ENCODE measurements at places on chromosomes 5 and 9.

DNA sequence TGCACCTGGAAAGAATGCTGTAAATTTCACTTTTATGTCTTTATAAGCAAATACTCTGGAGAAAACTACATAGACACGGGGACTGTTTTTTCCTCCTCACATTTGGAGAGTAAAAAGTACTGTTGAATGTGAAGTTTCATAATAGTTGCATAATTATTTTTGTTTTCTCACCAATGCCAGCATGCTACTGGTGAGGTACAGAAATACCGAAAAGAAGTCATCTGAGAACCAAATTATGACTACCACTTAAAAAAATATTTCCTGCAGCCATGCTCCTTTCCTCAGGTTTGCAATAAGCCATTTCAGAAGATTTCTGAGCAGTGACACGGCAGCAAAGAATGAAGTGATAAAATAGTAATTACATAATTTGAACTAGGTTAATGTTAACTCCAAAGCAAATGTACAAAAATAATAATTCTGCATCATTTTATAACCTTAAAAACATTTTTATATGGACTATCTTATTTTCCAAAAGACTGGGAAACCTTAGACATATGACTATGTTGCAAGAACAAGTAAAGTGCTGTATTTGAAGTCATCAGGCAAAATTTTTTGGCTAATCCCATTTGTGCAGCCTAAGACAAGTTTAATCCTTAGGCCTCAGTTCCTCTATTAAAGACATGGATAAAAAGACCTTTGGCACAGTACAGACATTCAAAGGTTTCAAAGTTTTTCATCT, 144.7 kb downstream of the PCSK1 start:
- DNase-seq, result no peak

- DNase-seq, result no peak
Observed at GRCh38 chr5:10310066-10310779, 2.5 kb upstream of the CMBL start.

GRCh38 chr5:56259002-56259511, 25.9 kb upstream of the ANKRD55 start:
- DNase-seq, result no peak

- no peak for DNase-seq
Observed at GRCh38 chr5:132000677-132001453, 10.6 kb downstream of the ACSL6 start.

DNA sequence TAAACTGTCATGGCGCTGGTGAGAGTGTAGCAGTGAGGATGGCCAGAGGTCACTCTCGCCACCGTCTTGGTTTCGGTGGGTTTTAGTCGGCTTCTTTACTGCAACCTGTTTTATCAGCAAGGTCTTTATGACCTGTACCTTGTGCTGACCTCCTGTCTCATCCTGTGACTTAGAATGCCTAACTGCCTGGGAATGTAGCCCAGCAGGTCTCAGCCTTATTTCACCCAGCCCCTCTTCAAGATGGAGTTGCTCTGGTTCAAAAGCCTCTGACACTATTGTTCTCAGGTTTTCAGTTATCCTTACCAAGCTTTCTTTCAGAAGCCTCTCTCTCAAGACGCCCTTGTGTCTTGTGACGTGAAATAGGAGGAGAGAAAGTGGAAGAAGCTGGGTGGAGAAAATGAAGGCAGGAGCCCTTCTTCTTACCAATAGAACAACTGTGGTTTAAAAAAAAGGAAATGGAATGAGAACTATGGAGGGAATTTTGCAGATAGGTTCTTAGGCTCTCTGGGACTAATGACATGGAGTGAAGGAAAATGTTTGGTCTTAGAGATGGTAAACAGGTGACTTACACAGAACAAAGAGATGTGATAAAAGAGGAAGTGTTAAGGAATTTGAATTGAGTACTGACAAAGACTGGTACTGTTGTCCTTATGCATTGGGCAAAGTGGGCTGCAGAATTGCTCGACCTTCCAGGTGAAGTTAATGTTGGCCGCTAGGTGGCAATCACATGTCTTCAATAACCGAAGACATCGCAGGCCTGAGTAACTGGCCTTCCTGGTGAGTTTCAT, 133.3 kb upstream of the RAI14 start:
- DNase-seq, result peak; percentile 60

DNA sequence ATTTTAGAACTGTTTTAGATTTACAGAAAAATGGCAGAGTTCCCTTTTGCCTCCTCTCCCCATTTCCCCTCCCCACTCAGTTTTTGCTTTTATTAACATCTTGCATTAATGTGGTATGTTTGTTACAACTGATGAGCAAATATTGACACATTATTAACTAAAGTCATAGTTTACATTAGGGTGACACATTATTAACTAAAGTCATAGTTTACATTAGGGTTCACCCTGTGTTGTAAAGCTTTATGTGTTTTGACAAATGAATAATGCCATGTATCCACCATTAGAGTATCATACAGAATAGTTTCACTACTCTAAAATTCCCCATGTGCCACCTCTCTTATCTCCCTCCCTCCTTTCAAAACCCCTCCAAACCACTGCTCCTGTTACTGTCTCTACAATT, 262.5 kb downstream of the NPR3 start:
- no peak for DNase-seq

DNA sequence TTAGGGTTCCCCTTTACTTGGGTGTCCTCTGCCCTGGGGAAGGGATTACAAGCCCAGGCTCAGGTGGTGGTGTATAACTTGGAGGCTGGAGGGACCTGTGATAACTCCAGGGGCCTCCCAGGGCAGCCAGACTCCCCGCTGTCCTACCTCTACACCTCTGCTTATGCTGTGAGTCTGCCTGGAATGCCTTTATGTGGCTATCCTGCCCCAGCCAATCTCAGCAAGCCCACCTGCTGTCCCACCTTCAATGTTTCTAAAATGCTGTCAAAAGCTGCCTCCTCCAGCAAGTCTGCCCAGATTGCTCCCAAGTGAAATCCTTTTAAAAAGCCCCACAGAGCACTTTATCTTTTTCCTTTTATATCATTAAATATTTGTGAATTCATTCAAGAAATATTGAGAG, 39.3 kb downstream of the DAB2IP start:
- no peak for DNase-seq

GRCh38 chr5:106860398-106861044, 810.2 kb downstream of the EFNA5 start:
- no peak for DNase-seq

DNA sequence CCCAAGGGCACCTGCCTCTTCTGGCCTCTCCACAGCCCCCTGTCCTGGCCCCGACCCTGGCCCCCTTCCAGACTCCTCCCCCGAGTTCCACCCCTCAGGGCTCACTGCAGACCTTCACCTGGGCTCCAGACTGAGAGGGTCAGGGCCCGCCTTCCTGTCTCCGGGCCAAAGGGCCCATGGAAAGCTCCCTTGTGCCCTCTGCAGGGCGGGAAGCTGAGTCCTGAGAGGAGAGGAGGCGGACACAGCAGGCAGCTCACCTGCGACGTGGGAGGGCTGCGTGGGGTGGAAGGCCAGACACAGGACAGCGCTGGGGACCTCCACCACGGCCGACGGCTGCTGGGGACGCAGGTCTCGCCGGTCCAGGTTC, 20.6 kb downstream of the DYNC2I2 start:
- no peak for DNase-seq

DNA sequence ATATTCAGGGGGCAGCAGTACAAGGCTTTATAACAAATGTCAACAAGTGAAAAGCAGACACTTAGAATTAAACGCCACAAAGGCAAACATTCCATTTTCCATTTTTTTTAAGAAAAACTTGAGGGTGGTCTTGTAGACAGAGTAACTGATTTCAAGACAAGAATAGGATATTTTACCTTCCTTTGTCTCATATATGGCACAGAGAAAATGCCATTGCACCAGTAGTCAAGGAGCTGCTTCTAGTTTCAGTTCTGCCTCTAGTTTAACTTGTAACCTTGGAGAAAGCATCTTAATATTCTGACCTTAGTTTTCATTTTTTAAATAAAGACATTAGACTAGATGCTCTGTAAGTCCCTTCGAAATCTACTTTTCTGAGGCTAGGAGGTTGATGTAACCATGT, 355.3 kb upstream of the KCNN2 start:
- DNase-seq, result no peak

GRCh38 chr5:172090976-172091547, 84.6 kb upstream of the FBXW11 start:
- DNase-seq, result no peak

GRCh38 chr5:139696894-139697658, 48.9 kb downstream of the CXXC5 start:
- DNase-seq, result no peak

DNA sequence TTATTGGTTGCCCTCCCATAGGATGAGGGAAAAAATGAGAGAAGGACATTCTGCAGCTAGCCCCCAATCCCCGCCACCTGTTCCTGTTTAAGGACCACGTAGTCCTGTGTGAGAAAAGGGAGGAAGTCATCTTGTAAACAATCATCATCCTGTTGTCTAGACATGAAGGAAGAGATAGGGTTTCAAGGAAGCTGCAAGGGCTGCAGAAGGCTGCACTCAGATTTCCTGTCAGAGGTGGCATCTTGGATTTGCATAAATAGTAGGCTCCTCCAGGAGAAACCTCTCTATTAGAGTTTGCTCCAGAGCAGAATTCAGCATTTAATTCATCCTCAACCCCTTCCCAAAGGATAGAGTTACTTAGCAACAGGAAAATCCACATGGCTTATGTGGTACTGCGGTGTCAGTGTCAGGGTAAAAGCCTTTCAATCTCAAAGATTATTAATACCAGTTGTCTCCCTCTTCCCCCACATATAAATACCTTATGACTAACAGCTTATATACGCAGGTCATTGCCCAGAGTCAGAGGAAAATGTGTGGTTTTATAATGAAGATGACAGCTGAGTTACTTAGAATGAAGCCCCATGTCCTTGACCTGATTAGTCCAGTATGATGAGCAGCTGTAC, 4.6 kb upstream of the DNAJC18 start:
- no peak for DNase-seq

DNA sequence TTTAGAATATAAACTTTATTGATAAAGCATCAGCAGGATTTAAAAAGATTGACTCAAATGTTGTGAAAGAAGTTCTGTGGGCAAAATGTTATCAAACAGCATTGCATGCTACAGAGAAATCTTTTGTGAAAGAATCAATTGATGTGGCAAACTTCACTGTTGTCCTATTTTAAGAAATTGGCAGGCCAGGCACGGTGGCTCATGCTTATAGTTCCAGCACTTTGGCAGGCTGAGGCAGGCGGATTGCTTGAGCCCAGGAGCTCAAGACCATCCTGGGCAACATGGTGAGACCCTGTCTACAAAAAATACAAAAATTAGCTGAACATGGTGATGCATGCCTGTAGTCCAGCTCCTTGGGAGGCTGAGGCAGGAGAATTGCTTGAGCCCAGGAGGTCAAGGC, 17.4 kb downstream of the ZBTB43 start:
- no peak for DNase-seq

DNA sequence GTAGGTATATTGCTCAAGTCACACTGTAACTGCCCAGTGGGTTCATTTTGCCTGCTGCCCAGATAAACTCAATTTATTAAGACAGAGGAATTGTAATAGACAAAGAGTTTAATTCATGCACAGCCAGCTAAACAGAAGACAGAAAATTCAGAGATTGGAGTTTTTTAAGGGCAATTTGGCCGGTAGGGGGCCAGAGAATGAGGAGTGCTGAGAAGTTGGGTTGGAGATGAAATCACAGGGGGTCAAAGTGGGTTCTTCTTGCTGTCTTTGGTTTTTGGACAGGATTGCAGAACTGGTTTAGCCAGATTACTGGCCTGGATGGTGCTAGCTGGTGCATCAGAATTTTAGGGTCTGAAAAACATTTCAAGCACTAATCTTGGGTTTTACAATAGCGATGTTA, 20.7 kb upstream of the IL33 start:
- no peak for DNase-seq

DNA sequence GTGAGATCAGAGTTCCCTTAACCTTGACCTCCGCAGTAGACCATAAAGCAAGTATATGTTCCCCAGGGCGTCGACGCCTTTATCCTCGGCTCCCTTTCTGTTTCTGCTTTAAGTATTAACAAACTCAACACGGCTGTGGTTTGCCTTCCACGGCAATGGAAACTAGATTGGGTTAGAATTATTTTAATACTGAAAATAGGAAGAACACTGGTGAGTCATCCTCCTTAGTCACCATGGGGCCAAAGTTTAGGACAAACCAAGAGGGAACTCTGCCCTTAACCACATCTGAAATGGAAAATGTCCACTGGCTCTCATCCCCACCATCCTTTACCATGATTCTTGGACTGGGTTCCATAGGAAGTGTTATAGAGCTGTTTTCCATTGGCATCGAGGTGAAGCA, 386.1 kb downstream of the ACTL7B start:
- DNase-seq, result no peak
